ENCODE measurements at places on chromosomes 16 and 17. TPM values are rescaled to one million over a fixed set of nuclear protein-coding genes. Genes with fewer than 3 reads are reported as not detected.

C17orf50 gene
- polyA plus RNA-seq, result not detected

SLFN14 gene
- not detected for polyA plus RNA-seq

HSD17B1 gene
- polyA plus RNA-seq, result 1.4 TPM

CD79B gene
- polyA plus RNA-seq, result not detected

SLC35G6 gene
- not detected for polyA plus RNA-seq

GRCh38 chr17:17960500-17961030 lies 11.6 kb downstream of the TOM1L2 start:
- DNase-seq, result no peak

- no peak for DNase-seq
Observed at GRCh38 chr17:32917081-32917480, 10.9 kb upstream of the TMEM98 start.

DNA sequence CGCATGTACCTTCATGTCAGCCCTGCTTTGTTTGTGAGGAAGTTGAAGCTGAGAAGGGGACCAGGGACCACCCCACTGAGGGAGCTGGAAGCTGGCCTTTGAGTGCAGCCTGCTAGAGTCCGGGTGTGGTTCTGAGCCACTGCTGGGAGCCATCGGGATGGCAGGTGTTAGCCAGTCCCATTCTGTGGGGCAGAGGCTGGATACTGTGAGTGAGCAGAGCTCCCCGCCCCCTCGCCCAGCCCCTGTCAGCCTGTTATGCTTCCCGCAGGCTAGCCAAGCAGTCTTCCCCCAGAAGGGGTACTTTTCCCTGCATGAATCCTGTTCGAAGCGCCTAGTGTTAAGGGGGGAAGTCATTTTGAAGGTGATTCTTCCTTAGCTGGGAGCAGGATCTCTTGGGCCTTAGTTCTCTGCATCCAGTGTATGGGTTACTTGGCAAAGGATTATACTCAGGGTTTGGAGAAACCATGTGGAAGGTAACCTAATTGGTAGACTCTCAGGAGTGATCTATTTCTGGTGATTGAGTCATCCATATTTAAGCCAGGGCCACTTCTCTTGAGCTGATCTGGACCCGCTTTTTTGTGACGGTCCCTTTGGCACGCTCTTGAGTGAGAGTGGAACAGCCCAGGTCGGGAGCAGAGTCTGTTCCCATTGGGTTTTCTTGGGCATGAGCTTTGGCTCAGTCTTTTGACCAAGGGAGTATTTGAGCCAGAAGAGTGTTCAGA lies 23.8 kb downstream of the AKAP1 start:
- no peak for DNase-seq

GRCh38 chr17:44170499-44171201 lies at the start of gene ASB16:
Gene ASB16 (plus strand): TSS chr17:44170704. CDS start chr17:44170790, 86 bp downstream.
- DNase-seq, result no peak

DNA sequence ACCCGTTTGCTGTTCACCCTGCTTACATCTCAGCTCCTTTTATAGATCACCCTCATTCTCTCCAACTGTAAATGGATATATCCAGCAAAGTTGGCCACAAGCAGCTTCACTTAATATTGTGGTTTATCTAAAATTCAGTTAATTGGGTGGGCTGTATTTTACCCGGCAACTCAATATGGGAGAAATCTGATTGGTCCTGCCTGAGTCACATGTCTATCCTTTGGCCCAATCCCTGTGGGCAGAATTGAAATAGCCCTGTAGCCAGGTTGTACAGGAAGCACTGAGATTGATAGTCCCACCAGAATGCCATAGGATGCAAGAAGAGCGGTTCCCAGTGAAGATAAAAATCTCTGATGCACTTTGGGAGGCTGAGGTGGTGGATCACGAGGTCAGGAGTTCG lies 73.2 kb downstream of the AIPL1 start:
- no peak for DNase-seq

DNA sequence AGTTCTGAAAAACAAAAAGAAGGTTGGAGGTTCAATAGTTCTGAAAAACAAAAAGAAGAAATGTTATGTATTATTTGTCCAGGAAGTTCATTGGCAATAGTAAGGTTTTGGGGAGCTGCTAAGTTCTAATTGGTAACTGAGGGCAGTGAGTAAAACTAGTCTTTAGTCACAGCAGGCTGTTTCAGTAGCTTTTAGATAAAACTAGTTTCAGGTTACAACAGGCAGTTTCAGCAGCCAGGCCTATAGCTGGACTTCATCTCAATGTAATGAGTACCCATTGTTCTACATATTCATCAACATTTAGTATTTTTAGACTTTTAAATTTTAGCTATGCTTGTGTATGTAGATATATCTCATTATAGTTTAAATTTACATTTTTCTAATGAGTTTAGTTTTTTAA lies 639.3 kb downstream of the TOX3 start:
- DNase-seq, result no peak

GRCh38 chr16:13897806-13898205 lies 22.1 kb upstream of the ERCC4 start:
- DNase-seq, result no peak

DNA sequence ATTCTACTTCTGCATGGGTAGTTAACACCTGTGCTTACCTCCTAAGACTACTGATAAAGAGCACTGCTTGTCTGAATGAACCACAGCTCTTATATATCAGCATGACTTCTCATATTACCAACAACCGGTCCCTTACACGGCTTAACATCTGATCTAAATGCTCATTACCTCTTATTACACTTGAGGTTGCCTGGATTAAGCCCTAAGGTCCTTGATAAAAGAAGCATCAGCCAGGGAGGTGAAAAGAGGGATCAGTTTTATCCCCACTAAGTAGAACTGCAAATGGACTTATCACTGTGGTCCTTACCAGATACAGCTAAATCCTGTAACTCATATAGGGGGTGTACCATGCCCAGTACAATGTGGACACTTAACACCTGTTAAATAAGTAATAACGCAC lies 8.2 kb upstream of the RSKR start:
- DNase-seq, result no peak

- DNase-seq, result no peak
Observed at GRCh38 chr16:85845266-85845665, 45.8 kb downstream of the COX4I1 start.

GRCh38 chr16:9713156-9713555 lies 469.1 kb downstream of the GRIN2A start:
- DNase-seq, result no peak

DNA sequence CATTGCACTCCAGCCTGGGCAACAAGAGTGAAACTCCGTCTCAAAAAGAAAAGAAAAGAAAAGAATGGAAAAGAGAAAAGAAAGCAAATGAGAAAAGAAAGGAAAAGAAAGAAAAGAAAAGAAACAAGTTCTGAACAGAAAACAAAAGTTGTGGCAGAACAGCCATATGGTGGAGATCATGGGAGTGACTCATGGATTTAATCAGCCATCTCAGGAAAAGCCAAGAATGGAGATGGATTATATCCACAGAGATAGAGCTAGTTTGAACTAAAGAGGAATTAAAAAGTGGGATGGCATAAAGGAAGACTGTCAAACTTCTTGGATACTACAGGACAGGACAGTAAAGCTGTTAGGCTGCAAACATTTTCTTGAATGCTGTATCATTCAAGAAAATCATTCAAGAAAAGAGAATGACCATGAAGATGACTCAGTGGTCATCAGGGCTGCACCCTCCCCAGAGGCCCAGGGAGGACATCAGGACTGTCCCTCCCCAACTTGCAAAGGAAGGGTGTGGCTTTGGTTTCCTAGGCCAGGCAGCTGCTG lies 120.6 kb downstream of the USP22 start:
- DNase-seq, result no peak

- DNase-seq, result no peak
Observed at GRCh38 chr17:82095777-82096708, 2.0 kb downstream of the FASN start.

GRCh38 chr17:63701868-63702720 lies 2.2 kb upstream of the LIMD2 start:
- DNase-seq, result no peak

GRCh38 chr17:13367154-13367553 lies 234.6 kb downstream of the HS3ST3A1 start:
- DNase-seq, result no peak

DNA sequence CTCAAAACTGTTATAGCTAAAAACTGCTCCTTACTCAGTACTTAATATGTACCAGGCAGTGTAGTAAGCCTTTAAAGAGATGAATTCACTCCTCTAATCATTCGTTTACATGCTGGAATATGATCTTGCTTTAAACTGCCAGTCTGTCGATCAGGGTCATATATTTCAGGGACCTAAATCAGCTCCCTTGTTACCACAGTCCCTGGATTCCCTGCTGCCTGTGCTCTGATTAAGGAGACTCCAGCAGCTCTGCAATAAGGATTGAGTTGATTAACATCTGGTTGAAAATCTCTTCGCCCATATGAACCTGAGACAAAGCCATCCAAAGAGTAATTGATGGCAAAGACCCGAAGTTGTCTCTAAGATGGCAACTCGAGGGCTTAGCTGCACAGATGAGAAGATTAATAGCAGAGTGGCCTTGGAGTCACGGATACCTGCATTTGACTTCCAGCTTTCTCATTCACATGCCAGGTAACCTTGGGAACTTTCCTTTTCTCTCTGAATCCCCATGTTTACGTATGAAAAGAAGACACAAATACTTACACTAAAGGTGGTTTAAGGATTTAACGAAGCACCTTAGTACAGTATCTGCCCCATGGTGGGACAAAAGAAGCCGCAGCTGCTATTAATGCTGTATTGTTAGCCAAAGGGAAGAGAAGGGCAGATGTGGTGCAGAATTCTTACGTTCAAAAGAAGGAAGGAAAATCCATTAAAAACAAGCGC lies 68.2 kb downstream of the VAT1L start:
- DNase-seq, result no peak

DNA sequence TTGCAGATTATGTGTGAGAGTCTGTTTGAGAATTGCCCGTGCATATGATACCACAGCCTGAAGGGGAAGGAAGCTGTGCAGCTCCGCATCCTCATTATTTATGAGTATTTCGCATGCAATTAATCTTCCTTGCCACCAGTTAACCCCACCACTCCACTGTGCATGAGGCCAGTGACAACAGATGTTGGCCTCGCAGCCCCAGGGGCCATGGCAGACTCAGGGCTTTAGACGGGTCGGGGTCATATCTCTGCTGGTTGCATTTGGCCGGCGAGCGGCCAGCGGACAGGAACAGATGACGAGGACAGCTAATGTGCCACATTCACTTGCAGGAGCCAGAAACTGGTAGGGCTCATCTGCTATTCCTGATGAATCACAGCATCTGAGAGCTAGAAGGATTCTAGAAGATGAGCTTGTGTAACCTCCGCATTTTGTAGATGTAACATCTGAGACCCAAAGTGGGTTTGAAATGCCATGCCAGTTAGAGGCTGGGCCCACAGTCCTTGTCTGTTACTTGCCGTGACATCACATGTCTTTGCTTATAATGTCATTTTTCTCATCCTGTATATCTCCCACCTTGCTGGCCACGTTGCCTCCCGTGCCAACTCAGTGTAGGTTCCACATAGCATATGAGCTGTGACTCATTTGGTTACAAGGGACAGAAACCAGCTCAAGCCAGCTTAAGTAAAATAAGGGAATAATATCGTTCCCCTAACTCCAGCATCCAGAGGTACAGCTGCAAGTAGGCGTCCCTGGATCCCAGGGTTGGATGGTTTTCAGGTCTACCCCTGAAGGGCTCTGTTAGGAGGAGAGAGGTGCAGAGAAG lies 137.2 kb downstream of the SNX29 start:
- DNase-seq, result no peak

Data from AG04450 (cell line).